ENCODE measurements at places on chromosomes 1 and 21.

DNA sequence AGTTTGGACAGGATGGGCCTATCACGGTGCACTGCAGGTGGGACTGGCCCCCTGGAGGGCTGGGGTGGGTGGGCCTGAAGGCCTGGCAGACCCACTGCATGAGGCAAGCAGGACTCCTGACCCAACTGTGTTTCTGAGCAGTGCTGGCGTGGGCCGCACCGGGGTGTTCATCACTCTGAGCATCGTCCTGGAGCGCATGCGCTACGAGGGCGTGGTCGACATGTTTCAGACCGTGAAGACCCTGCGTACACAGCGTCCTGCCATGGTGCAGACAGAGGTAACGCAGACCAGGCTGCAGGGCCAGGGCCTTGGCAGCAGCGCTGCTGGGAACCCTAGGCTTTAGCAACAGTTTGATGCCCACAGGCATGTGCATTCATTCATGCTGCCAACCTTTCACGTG, 29.0 kb upstream of the KDM4A start:
- no peak for DNase-seq

DNA sequence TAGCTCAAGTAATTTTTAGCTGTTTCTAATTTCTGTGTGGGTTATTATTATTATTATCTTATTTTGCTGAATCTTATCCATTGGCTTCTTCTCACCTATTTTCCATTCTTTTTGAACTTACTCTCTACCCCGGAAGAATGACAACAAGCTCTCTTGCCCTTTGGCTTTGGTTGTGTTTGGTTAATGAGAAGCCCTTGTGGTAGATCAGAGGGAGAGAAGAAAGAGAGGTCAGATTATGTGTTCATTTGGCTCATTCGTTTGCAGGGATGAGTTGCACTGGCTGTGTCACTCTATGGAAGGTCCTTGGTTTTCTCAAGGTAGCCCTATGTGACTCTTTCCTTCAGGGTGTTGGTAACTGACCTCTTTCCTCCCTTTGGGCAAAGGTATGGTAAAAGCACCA, 391.9 kb downstream of the LMO4 start:
- DNase-seq, result no peak

GRCh38 chr21:39105836-39106235, 77.4 kb downstream of the PSMG1 start:
- DNase-seq, result no peak

GRCh38 chr1:225917536-225917935, 6.5 kb downstream of the PYCR2 start:
- DNase-seq, result no peak
